ENCODE measurements at places on chromosomes 16 and 17. TPM values are rescaled to one million over a fixed set of nuclear protein-coding genes. Genes with fewer than 3 reads are reported as not detected.

The PRRT2 gene
- total RNA-seq: 9.0 TPM

The CRHR1 gene
- not detected for total RNA-seq

The KCNJ16 gene
- not detected for total RNA-seq

The LAT gene
- 5.5 TPM for total RNA-seq

The SRCIN1 gene
- 1.6 TPM for total RNA-seq

The OTOA gene
- total RNA-seq: not detected

The ATP2A1 gene
- 3.0 TPM for total RNA-seq

The IRX3 gene
- total RNA-seq: 22.9 TPM

The ZNF19 gene
- total RNA-seq: 2.6 TPM

The TP53TG3D gene
- total RNA-seq: not detected

The PSME3 gene
- 120 TPM for total RNA-seq

The SERPINF2 gene
- total RNA-seq: 0.28 TPM

The HOXB6 gene
- 19.8 TPM for total RNA-seq

The SPIRE2 gene
- total RNA-seq: 18.9 TPM

The TBC1D3E gene
- not detected for total RNA-seq

The PRSS27 gene
- 1.3 TPM for total RNA-seq

All from A673 (cell line).